ENCODE measurements at places on chromosomes 13 and 19.

GRCh38 chr19:35317464-35318043 lies 11.4 kb upstream of the CD22 start:
- DNase-seq = no peak

- DNase-seq = no peak
Observed at GRCh38 chr13:37450276-37450675, 148.3 kb downstream of the POSTN start.

- no peak for DNase-seq
Observed at GRCh38 chr19:18875726-18876125, 20.2 kb downstream of the CERS1 start.

DNA sequence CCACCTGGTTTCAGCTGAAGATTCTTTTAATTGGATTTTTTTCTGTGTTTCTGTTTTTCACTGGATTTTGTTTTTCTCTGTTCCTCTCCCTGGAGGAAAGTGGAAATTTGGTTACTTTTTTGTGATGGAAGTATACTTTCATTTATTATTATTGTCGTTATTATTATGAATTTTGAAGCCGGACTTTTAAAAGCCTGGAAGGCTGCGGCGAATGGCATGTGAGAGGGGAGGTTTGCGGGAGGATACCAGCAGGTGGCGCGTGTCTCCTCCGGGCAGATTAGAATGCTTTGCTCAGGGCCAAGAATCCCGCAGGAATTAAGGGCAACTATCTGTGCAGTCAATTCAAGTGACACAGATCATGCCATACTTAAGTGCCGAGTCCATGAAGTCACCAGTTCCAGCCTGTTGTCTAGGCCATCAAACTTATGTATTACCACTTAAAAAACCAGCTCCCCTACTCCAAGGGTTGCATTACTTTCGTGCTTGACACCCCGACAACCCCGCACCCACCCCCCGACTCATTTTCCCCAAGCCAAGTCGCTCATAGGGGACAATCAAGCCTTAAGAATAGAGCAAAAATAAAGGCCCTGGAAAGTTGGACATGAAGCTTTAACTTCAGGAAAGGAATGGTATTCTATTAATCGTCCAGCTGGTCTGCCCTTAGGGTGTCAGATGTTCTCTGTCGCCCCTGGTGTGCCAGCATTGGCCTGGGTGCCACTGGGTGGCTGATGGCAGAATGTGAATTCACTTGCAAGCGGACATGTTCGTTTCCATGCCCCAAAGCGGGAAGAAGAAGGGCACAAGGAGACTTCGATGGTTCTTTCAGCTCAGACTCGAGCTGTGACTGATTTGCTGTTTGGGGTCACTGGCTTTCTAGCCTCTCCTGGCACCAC lies 1.3 kb upstream of the LRCH1 start:
- peak; percentile 64 for DNase-seq

GRCh38 chr13:51557875-51558612 lies 26.2 kb upstream of the WDFY2 start:
- DNase-seq = peak; percentile 75

DNA sequence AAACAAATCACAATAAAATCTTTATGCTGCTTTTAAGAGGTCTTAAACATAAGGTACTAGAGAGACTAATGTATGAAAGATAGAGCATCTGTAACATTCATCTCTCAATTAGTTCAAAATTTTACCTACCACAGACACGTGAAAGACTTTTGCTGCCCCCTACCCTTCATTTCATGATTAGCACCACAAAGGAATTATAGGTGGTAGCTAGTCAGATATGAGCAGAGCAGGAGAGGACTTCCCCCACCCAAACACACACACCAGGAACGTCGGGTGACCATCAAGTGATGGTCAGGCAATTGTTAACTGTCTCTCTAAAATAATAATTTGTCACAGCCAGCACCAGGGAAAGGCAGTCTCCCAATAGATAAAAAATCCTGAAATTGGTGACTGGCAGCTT lies 1531.7 kb upstream of the SPRY2 start:
- DNase-seq = peak; percentile 1

DNA sequence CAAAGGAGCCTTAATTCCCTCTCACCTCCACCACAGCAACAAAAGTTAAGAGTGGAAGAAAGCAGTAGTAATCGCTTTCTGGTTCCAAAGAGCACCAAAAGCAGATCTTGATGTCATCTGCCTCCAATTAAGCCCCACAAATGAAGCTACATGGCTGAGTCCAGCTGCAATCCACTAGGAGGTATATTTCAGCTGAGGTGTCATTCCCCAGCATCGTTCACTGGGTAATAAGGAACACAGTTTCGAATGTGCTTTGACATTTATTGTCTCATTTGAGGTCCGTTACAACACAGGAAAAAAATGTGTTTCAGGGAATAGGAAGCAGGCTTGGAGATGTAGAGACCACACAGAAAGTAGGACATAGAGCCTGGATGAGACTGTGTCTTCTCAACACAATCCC lies 190.4 kb downstream of the DCLK1 start:
- DNase-seq = no peak

DNA sequence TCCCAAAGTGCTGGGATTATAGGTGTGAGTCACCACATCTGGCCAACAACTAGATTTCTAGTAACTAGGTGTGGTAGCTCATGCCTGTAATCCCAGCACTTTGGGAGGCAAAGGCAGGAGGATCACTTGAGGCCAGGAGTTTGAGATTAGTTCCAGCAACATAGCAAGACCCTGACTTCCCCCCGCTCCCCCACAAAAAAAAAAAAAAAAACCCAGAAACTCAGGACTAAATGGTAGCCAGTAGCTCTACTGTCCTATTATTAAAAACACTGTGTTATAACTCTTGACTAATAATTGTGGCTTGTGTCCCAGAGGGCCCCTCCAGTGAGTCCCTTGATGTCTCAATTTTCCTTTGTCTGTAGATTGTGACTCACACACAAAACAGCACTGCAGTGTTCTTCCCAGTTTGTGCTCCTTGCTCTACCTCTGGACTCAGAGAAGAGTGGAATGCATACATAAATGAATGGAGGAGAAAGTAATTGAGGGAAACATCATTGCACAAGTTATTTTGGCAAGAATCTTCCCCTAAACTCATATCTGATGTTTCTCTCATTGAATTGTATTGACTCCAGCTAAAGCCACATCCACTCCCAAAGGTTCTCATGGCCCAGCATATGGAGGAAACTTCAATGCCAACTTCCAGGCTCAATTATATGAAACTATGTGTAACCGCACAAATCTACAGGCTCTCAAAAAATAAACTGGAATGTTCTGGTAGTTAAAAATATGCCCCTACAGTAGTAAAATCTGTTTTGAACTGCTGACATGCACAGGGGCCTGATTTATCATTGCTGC lies 8.8 kb downstream of the TPT1 start:
- peak; percentile 88 for DNase-seq

Measured in astrocyte of the spinal cord (primary cell).